ENCODE measurements at places on chromosomes 11 and 22.

DNA sequence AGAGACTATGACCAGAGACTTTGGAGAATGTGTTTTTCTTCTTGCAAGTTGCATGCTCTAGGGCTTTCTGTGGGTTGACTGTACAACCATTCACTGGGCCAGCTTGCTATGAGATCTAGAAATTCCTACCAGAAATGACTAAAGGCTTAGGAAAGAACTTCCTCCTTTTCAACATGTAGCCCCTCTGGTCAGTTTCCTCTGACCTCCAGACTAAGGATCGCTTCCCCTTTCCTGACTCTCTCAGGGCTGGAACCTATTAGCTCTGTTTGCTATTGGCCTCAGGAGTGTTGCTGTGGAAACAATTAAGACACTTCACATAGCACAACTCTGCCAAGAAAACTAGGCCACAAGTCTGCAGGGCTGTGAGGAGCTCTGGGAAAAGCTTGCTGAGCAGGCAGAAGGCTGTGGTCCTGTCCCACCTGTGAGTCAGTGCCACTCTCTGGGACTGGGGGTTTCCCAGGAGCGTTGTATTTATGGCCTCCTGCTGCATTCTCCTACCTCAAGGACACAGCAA lies 10.7 kb downstream of the CRY2 start:
- no peak for DNase-seq

DNA sequence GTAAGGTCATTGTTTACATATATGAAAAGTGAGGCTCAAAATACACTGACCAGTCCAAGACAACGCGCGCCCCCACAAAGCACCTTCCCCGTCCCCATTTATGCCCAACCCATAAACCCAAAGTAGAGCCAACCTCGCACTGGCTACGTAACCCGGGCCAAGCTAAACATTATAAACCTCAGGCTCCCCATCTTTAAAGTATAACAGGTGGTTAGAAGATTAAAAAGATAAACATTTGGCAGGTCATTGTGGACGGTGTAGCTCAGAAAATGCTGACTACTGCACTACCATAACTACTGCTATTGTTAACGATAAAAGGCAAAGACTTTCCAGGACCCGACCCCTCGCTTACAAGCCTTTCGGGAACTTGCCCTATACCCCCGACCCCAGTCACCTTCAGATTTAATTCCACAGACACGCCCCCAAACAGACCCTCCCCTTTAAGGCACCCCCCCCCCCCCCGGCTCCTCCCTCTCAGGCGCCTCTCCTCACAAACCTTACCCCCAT lies 470 bp downstream of the NUMA1 start:
- DNase-seq, result peak; percentile 49

DNA sequence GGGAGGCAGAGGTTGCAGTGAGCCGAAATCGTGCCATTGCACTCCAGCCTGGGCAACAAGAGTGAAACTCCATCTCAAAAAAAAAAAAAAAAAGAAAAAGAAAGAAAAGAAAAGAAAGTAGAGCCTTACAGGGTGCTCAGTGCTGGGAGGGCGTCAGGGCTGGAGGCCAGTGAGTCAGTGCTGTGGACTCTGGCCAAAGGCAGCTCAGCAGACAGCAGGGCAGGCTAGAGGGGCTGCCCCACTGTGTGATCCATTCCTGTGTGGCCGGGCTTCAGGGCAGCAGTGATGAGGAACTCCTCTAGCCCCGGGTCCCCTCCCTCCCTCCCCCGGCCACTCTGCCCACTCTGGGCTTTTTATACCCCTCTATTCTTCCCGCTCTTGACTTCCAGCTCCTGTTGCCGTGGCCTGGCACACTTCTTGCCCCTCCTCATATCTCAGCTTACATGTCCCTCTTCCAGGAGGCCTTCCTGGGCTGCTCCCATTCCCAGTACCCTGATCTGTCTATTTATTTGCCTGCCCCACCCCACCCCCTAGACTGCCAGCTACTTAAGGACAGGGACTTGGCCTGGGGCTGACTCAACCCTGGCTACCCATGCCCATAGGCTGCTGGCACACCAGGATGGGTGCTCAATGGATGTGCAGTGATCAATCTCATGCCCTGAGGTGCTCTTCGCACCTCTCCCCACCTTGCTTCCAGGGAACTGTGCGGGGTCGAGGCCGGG lies 10.1 kb downstream of the SYT12 start:
- no peak for DNase-seq

DNA sequence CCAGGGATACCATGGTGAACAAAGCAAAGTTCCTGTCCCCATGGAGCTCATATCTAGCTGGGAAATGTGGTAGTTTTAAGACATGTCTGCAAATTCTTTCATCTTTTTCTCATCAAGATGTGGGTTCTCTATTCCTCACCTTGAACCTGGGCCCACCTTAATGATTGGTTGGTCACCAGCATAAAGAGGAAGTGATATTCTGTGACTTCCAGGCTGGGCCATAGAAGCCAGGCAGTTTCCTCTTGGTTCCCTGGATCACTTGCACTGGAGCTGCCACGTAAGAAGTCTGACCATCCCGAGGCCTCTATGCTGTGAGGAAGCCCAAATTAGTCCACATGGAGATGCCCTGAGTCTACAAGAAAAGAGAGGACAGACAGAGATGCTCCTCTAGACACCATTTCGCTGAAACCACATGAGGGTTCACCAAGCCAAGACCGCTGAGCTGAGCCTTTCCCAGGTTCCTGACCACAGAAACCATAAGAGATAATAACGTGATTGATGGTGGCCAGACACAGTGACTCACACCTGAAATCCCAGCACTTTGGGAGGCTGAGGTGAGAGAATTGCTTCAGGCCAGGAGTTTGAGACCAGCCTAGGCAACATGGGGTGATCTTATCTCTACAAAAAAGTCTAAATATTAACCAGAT lies 119.5 kb upstream of the ISX start:
- DNase-seq, result no peak

DNA sequence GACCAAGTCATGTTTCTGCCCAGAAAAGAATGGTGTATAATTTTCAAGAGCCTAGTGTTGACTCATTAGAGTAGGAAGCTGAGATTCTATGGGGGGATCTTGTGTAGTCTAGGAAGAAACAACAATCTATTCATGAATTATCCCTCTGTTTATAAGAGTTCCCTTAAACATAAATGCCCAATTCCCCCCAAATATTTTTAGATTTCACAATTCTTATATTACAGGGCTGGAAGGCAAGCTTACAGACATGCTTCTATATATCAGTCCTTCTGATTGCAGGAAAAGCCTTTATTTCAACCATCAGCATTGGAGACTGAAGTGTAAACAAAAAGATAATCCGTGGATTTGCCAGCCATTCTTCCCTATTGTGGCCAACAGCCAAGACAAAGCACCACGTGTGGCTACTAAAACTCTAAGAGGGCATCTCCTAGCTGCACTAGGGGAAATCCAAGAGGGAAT lies 71.4 kb downstream of the NAT10 start:
- no peak for DNase-seq

DNA sequence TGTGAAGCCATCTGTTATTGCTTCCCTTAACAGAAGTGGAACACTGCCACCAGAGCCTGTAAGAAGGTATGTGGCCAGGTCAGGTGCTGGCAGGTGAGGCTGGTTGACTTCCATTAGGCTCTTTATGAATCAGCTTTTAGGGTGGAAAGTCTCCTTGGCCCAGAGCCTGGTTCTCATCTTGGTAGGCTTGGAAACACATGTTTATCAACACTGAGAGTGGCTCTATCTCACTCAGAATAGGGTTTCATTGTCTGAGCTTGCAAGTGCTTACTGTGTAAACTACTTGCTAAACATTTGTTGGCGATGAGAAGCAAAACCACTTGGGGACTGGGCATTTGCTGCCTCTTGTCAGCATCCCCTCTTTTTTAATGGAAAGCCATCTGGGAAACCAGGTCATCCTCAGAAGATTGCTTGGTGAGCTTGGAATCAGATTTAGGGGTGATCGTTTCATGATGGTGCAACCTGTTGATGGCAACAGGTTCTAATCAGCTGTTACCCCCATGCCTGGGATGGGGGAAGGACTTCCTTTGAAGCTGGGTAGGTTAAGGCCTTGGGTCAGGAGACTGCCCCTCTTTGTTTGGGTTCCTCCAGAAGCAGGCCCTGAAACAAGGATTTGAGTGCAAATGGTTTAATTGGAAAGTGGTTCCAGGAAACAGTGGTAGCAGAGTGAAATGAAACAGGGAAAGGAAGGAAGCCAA lies 75.0 kb upstream of the AMPD3 start:
- no peak for DNase-seq

DNA sequence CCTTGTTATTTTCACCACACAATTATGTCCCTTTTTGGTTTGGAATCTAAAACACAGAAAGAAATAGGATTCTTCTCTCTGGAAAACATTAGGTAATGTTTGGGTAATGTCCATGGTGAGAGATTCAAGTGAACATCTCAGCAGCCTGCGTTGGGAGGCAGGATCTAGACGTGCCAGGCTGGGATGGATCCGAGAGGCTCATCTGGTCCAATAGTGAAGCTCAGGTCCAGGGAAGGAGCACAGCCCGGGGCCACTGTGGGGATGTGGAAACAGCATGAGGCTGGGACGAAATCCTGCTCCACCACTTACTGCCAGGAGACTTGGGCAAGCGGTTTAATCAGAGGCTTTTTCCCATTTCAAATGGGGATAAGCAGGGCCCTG lies 109.9 kb downstream of the CSNK2A3 start:
- no peak for DNase-seq

DNA sequence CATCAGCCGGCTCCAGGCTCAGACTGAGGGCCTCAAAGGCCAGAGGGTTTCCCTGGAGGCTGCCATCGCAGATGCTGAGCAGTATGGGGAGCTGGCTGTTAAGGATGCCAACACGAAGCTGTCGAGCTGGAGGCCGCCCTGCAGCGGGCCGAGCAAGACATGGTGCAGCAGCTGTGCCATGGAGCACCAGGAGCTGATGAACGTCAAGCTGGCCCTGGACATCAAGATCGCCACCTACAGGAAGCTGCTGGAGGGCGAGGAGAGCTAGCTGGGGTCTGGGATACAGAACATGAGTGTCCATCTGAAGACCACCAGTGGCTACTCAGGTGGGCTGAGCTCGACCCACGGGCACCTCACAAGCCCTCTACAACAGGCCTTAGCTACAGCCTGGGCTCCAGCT lies 4.0 kb upstream of the SCUBE2 start:
- no peak for DNase-seq

GRCh38 chr11:15889363-15890030 lies 466.8 kb downstream of the SOX6 start:
- no peak for DNase-seq

- peak; percentile 16 for DNase-seq
Measured at GRCh38 chr11:99739464-99740089, 718.8 kb downstream of the CNTN5 start.

GRCh38 chr11:113059548-113059947 lies 98.3 kb downstream of the NCAM1 start:
- DNase-seq, result no peak

- no peak for DNase-seq
Measured at GRCh38 chr11:66084821-66085475, 14.9 kb downstream of the PACS1 start.

DNA sequence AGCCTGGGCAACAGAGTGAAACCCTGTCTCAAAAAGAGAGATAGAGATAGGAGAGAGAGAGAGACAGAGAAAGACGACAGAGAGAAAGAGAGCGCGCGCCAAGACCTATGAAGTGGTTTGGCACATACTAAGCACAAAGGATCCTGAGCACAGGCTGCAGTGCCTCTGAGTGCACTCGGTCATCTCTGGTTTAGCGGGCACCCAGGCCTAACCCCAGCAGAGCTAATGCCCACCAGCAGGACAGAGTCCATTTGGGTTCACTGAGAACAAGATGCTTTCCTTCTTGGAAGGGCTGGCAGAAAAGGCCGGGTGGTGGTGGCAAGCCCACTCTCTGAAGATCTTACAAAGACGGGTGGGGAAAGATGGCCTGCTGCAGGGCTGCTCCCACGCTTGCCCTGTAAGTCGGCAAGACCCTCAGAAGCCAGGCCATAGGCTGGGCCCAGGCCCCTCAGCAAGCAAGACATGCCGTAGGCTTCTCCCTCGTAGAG lies 3.3 kb downstream of the SCARF2 start:
- no peak for DNase-seq

GRCh38 chr11:36534276-36534840 lies 24.3 kb upstream of the TRAF6 start:
- no peak for DNase-seq

GRCh38 chr11:88631497-88631896 lies 294.0 kb upstream of the CTSC start:
- DNase-seq, result no peak

DNA sequence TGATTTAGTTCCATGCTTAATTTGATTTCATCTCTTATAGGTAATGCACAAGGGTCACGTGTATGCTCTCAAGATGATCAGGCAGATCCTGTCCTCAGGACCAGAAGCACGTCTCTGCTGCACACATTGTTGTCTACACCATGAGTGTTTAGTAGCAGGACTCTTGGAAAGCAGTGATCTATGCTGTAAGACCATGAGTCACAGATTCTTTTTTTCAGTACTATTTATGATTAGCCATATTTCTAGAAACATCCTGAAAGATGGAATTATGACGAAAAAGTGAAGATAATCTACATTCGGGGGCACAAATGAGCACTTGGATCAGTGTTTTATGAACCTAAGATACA lies 29.6 kb downstream of the ZBED4 start:
- DNase-seq, result no peak

DNA sequence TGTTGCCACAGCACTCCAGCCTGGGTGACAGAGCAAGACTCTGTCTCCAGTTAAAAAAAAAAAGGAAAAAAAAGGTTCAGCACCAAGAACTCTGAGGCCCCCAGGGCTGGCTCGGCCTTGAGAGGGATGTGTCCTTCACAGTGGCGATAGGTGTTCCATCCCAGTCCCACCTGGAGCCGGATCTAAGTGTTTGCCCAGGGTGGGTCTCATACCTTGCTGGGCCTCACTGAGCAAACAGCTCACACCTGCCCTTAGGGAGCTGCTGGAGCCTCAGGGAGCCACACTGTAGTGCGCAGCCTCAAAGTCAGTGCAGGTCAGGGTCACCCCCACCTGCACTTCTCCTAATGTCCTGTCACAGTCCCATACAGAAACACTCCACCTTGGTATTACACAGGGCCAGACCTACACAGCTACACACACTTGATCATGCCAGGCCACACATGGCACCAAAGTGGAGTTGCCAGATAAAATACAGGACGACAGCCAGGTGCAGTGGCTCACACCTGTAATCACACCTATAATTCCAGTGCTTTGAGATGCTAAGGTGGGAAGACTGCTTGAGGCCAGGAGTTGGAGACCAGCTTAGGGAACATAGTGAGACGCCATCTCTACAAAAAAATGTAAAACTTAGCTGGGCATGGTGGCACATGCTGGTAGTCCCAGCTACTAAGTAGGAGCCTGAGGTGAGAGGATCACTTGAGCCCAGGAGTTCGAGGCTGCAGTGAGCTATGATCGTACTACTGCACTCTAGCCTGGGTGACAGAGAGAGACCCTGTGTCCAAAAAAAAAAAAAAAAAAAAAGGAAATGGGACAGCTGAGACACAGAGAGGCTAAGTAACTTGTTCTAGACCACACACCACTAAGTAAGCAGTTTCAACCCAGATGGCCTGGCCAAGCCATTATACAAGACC lies 7.3 kb downstream of the STARD10 start:
- DNase-seq, result no peak

Measured in NCI-H1694 (cell line).